ENCODE measurements at places on chromosomes 2 and 18.

DNA sequence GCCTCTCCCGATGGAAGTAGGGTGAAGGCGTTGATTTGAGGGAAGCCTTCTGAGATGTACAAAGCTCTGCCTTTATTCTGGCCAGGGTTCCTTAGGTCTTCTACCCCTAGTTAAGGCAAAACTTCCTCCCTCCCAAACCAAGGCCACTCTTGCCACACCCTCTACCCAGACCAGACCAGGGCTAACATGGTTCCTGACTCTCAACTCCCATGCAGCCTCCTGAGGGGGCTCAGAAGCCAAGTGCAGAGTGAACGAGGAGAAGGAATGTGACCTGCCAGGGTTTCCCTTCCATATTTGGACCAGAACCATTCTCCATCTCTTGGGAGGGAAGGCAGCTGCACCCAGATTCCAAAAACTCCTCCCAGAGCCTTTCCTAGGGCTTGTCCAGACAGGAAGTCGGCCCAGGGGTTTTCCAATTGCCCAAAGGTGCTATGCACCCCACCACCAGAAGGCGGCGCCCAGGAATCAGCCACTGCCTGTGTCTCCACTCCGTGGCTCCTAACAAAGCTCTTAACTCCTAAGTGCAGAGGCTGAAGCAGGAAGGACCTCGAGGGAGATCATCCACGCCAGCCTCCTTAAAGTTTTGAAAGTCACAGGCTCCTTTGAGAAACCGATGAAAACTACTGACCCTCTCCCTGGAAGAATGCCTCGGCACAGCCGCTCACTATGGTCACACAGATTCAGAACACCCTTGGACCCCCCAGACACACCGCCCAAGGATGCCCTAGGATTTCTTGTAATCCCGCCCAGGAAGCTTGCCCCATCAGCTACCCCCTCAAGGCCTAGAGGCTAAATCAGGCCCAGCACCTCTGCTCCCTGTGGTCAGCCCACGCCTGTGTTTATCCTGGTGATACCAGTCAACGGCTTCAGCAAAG is 157.8 kb downstream of the SMAD2 start:
- DNase-seq = peak; percentile 29

DNA sequence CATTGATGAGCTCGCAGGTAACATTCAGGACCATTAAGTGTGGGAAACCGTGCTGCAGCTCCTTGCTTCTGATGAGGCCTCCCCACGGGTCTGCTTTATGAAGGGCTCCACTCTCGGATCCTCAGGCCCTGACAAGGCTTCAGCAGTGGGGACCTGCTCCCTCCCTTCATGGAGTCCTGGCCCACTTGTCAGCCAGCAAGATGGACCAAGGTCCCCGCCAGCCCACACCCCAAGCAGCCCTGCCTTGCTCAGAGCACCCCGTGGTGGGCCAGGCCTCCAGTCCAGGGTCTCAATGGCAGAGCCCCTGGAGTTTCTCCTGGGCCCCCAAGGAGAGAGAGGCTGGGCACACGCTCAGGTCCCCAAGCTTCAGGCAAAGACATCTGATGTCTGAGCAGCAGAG is 41.5 kb downstream of the CROCC2 start:
- DNase-seq = no peak

DNA sequence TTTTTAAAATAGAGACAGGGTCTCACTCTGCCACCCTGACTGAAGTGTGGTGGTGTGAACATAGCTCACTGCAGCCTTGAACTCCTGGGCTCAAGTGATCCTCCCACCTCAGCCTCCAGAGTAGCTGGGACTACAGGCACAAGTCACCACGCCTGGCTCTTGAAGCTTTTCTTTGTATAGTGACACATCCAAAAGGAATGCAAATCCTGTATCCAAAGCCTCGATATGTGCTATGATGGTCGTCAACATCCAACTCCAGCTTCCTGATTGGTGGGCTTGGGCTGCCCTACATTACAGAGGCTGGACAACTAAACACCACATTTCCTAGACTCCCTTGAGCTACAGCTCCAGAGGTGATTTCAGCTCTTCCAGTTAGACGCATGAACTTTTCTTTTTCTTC is 101.7 kb upstream of the PGAP1 start:
- no peak for DNase-seq

DNA sequence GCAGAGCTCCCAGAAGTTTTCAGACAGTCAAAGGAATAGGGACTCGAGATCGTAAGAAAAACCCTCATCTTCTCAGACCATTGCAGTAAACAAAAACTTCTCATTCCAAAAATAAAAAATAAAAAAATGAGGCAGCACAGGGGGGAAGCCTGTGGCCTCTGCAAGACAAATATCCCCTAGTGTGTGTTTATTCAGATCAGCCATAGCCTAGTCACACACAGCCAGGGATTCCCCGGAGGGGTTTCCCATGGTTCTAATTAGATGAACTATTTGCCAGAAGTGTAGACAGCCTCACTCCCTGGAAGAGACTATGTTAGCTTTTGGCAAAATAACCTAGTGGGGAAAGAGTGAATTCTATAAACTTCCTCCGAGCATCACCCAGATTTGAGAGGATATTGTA is 122.9 kb upstream of the KLF7 start:
- DNase-seq = no peak

- DNase-seq = no peak
Measured at GRCh38 chr2:54568876-54569321, 112.8 kb downstream of the SPTBN1 start.

- DNase-seq = no peak
Measured at GRCh38 chr2:38850045-38850444, 25.7 kb downstream of the DHX57 start.

DNA sequence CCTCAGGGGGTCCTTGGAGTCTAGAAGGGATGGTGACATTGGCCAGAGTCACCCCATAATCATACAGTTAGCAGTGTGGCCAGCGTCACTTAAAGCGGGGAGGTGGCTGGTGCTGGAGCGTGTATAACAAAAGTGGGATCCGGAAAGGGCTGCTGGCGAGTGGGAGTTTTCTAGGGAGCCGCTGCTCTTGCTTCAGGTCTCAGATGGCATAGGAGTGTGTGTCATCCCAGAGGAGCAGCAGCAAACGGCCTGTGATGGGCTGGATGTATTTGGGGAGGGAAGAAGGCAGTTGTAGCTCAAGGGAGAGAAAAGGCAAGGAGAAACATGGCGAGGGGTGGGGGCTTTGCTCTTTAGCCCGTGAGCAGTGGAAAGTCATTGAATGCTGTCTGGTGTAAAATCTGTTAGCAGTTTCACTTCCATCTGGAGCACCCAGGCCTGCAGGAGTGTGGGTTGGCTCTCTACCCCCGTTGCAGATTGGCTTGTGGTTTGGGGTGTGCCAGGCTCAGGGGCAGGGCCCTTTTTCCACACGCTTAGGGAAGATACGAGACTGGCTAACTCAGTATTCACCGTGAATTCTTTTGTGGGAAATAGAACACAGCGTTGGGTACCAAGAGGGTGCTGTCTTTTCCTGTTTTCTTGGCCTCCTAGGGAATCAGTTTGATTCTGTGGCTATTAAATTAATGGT is 120.5 kb downstream of the AGAP1 start:
- DNase-seq = no peak

DNA sequence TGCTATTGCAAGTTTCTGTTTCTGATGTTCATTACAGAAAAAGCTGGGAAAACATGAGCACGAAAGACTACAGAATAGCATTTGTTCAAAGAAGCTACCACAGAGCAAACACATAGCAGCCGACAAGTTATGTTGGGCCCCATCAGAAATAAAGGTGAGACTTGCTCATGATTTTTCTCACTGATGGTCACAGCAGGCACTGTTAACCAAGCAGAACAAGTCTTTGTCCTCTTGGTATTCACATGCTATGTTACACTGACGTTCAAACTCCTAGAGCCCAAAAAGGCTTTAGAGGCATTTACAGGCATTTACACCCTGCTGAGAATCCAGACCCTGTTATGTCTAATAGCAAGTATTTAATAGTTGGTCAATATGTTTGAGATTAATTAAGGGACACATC is 235.0 kb upstream of the HNMT start:
- no peak for DNase-seq

- no peak for DNase-seq
Measured at GRCh38 chr18:77547757-77548156, 298.1 kb downstream of the GALR1 start.

GRCh38 chr2:1739961-1740715 is 4.2 kb downstream of the PXDN start:
- DNase-seq = no peak

- no peak for DNase-seq
Measured at GRCh38 chr2:43484323-43484930, 111.4 kb downstream of the THADA start.

- no peak for DNase-seq
Measured at GRCh38 chr2:160367887-160368286, 125.7 kb downstream of the RBMS1 start.

DNA sequence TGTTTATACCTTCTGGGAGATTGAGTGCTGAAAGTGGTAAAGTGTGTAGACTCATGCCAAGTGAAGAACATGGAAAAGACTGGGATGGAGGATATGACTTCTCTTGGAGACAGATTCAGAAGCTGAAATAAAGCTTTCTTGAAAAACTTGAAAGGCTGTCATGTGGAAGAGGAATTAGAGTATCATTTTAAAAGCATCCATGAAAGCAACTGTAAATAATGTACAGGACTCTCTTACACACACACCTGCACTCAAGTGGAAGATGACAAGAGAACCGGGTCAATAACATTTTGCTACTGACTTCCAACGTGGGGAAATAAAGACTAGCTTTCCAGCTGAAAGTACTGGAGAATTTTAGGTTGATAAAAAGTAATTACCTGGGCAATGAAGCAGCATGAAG is 658.2 kb downstream of the TDRD15 start:
- DNase-seq = no peak

- no peak for DNase-seq
Measured at GRCh38 chr18:55096263-55096951, 137.1 kb upstream of the CCDC68 start.

GRCh38 chr18:35055105-35055504 is 13.9 kb downstream of the MAPRE2 start:
- DNase-seq = no peak

- no peak for DNase-seq
Measured at GRCh38 chr2:73986085-73986681, 1.5 kb downstream of the TET3 start.

DNA sequence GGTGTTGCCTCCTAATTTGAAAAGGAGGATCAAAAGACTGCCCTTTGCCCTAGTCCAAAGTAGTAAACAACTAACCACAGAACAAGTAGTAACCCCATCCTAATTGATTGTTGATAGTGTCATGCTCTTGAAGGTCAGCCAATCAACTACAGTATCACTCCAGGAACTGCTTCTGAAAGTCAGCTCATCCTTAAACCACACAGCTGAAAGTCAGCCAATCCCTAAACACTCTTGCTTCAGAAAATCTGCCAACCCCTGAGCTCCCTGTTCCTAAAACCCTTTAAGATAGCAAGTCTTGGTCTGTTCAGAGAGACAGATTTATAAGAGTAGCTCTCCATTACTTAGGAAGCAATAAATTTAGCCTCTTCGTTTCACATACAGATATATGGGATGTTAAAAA is 51.6 kb upstream of the CPO start:
- DNase-seq = no peak

- DNase-seq = no peak
Measured at GRCh38 chr2:209334188-209335017, 89.4 kb upstream of the MAP2 start.

DNA sequence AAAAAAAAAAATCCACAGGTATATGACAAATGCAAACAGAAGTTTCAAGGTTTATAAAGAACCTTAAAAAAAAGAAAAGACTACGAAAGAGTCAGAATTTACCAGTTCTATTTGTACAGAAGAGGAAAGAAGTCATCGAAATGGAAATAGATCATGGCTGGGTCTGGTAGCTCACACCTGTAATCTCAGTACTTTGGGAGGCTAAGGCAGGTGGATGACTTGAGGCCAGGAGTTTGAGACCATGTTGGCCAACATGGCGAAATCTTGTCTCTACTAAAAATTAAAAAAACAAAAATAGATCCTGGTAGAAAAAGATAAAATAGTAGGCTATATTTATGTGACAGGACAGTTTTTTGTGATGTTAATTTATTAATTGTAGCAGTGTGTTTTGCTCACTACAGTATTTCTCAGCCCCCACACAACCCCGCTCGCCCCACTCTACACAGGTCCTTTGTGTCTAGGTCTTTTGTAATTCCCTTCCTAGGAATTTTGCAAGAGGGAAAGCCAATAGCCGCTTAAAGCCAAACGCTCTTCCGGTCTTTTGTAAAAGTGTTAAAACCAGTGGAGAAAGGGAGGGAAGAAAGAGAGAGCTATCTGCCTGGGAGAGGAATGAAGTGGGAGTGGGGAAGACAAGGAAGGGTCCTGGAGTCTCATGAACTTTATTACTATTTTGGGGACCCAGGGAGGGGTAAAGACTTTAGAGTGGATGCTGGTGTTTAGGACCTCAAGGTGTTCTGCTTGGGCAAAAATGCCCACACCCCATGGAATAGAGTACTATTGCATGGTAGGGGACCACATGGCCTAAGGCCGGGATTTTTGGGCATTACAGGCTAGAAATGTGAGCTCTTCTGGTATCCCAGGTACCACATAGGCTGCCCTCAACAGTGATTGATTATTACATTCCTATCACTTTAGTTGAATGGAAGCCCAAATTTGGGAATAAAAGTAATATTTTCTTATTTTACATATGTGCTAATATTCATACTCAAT is 59.4 kb upstream of the XPO1 start:
- no peak for DNase-seq

- DNase-seq = no peak
Measured at GRCh38 chr2:10140841-10141610, 18.5 kb downstream of the RRM2 start.

DNA sequence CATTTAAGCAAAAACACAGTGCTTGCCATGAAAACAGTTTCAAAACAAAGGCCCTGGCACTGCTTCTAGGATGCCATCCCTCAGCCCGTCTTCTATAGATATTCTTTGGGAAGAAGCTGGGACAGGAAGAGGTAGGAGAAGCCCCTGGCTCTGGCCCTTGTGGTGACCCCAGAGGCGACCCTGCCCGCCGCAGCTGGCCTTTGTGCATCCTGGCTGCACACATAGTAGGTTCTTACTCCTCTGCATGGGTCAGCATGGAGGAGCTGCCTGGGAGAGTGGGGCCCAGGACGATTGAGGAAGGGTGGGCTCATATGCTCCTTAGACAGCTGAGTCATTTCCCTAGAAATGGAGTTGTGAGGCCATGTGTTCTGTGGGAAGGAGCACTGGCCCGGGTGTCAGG is 44.4 kb upstream of the OTOF start:
- DNase-seq = no peak

DNA sequence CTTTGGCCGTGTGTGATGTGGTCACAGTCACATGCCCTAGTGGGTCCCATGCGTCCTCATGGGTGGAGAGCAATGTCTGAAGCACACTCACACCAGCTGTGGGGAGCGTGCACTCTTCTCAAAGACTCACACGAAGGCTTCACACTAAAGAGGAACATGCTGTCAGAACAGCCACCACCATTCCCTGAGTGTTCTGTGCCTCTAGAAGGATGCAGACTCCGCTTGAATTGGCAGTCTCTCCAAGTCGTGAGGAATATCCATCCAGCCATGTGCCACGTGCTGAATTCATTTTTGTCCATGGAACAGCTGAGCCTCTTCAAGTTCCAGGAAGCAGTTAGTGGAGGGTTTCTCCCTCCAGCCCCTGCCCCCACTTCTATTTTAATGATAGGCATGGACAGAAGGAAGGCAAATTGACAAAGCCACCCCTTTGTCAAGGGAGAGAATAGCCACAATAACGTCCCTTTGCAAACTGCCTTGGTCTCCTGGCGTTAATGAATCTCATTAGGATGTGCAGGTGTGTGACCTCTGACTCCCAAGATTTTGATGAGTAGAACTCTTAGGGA is 464.3 kb upstream of the ID2 start:
- no peak for DNase-seq

Data from stimulated activated CD8-positive, alpha-beta memory T cell treated with anti-CD3 and anti-CD28 coated beads, Interleukin-15, amount 100 ng/mL, for 48 hours (primary cell).